ENCODE measurements at places on chromosomes 4 and X.

GRCh38 chrX:108892501-108892900, 156.1 kb upstream of the IRS4 start:
- no peak for DNase-seq

GRCh38 chrX:18174209-18174608, 46.5 kb downstream of the BEND2 start:
- no peak for DNase-seq

DNA sequence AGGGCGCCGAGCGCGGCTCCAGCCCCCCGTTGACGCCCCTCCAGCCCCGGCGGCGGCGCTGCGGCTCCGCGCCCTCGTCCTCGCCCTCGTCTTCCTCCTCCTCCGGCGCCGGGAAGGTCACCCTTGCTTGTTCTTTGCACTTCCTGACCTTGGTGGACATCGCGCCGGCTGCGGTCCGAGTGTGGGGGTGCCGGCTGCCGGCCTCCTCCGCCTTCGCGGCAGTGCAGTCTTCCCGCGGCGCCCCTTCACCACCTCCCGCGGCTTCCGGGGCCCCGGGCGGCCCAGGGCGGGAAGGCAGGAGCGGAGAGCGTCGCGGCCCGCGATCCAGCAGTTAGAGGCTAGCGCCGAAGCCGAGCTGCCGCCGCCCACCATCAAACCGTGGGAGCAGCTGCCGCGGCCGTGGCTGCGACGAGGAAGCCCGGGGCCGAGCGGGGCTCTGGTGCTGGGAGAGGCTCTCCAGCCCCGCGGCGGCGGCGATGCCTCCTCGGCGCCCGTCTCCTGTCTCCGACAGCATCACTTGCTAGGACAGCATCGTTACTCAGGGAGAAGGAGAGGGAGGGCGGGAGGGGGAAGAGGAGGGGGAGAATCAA, at the start of gene TRPC3:
TRPC3 (minus strand) TSS at position 540 of the 590 bp plus-strand sequence; CDS start at position 160, 380 bp downstream.
- peak; percentile 0 for DNase-seq

- no peak for DNase-seq
Measured at GRCh38 chrX:23317799-23318724, 16.6 kb upstream of the PTCHD1 start.

- no peak for DNase-seq
Measured at GRCh38 chrX:45986081-45986480, 559.1 kb downstream of the ZNF674 start.

GRCh38 chrX:39848243-39848642, 249.5 kb downstream of the BCOR start:
- DNase-seq, result no peak

DNA sequence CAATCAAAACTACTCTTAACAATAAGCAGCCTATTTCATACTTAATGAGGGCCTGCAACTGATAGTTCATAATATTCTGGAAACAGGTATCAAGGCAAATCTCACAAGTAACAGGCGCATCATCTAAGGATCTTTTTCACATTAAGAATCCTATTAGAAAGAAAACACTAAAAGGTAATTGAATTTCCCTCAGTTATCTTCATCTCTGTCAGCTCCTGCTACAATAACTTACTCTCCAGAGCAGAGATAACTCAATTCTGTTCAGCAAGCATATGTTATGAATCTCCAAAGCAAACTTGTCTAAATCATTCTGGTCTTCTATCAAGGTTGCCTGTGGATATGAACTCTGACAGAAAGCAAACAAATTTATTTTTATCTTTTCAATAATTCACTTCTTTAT, 126.1 kb downstream of the MAB21L2 start:
- DNase-seq, result no peak

DNA sequence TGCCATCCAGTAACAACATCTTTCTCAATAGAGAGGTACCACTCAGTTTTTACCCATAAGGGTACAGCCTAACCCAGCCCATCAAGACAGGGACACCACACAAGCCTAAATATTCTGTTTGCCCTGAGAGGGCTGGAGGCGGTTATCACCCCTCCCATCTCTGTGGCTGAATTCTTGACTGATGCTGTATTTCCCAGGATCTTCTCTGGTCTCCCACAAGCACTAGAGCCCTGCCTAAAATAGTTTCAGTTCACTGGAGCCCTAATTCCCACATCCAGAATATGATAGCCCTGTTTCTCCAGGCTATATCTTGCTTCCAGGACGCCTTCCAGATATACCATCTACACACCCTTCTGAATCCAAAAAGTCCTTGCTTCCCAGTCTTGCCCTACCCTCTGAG, 91.6 kb upstream of the NMU start:
- DNase-seq, result no peak

DNA sequence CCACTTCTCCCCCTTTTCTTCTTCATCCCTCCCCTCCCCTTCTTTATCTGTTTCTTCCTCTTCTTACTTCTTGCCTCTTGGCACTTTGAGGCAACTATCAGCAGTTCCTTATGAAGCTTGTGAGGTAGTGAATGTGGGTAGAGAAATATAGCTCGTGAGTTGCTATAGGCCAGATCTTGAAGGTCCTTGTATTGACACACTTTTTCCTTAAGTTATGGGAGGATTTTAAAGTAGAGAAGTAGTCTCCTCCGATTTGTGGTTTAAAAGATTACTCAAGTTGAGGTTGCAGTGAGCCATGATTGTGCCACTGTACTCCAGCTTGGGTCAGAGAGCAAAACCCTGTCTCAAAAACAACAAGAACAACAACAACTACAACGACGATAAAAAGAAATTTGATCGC, 3.4 kb upstream of the RRAGB start:
- no peak for DNase-seq

GRCh38 chr4:123215536-123215935, 181.1 kb upstream of the SPRY1 start:
- DNase-seq, result no peak

DNA sequence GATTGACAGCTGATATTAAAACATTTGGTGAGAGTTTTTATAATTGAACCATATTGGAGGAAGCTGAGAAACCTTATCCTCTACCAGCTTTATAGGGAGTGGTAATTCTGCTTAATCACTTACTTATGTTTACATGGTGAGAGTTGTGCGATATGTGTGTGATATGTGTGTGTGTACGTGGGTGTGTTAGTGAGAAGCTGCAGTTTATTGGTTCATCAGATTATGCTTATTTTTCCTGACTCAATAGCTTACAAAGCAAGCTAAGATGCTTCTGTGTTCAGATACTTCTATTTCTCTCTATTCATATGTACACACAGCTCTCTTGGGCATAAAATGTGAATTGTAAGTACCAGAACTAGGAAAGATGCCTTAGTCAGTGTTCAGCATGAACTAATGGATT, 343.7 kb downstream of the GRIA2 start:
- DNase-seq, result no peak

- DNase-seq, result no peak
Measured at GRCh38 chrX:40094041-40094899, 3.5 kb downstream of the BCOR start.

DNA sequence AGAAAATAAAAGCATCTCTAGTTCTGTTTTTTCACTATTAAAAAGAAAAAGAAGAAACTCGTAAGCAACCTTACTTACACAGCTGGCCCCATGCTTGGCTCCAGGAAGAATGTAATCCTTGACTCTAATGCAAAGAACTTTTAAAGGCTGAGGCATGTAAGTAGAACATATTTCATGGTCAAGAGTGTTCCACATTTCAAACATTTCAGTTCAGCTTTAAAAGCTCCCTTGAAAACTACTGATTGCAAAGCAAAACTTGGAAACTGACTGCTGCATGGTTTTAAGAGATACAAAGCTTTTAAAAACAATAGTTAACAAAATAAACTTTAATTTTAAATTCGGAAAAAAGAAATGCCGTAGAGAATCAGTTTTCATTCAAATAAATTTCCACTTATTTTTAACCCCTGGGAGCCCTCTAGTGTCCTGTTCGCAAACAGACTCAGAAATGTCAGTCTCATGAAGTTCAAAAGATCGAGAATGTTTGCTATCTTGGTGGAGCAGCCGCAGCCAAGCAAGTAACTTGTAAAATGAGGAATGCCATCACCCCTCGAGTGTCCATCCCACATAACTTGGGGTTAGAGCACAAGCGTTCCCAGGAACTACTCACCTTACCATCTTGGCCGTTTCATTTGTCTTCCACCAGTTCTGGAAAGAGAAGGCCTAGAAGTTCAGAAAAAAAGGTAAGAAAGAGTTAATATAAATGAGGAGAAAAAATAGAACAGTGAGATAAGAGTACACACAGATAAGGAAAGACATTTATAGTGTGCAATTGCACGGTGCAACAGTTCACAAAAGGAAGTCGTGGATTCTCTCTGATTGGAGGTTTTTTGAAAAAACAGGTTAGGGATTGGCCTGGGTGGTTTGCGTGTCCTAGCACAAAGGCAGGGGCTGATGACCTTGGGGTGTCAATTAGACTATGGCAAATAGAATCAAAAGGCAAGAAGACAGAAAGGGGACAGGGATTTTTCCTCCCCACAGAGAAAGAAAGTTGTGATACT, at the start of gene GASK1B:
GASK1B (minus strand) TSS at position 765 of the 998 bp plus-strand sequence. CDS start 1,650 bp downstream, outside the sequence.
- DNase-seq, result no peak

- DNase-seq, result no peak
Measured at GRCh38 chr4:86554646-86555045, 39.5 kb upstream of the PTPN13 start.

DNA sequence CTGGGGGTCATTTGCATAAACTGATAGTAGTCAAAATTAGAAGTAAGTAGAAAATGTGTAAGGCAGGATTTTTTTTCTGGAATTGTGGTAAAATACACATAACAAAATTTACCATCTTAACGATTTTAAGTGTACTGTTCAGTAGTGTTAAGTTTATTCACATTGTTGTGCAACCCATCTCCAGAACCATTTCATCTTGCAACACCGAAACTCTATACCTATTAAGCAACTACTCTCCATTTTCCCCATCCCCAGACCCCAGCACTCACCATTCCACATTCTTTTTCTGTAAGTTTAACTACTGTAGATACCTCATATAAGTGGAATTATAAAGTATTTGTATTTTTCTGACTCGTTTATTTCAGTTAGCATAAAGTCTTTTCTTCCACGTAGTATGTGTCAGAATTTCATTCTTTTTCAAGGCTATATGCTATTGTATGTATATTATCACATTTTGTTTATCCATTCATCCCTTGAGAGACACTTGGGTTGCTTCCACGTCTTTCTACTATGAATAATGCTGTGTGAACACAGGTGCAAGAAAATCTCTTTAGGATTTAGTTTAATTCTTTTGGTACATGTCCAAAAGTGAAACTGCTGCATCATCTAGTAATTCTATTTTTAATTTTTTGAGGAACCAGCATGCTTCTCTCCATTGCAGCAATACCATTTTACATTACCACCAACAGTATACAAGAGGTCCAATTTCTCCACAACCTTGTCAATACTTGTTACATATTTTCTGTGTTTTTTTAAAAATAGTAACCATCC, 39.1 kb upstream of the NSUN7 start:
- DNase-seq, result no peak

GRCh38 chr4:82500435-82501153, 61.2 kb downstream of the TMEM150C start:
- DNase-seq, result no peak

DNA sequence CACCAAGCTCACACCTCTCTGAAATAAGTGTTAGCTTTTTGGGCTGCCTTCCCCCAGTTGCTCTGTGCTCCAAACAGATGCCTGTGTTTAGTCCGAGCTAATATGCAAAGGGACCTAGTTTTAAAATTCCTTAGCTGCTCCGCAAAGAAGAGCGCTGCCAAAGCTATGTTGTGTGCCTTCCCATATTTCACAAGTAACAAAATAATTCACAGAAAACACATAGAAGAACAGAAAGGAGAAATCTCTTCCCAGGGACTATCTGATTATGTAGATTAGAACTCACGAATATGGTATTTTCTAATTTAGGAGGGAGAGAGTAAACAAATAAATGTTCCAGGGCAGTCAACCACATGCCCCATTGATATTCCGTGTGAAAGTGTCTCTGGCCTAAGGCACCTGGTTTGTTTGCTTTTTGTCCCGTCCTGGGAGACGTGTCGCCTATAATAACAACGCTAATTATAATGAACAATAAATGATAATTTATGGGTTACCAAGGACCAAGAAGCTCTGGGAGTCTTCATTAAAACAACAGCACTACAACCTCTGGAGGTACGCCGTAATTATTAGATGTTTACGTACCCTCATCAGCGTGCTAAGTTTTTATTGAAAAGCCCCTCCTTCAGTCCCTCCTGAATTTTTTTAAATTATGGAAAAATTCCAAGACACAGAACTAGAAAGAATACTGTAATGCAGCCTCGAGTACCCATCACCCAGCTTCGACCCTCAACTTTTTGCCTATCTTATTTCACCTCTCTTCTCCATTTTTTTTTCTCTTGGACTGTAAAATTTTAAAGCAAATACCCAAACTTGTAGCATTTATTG, 1.2 kb upstream of the CCNG2 start:
- DNase-seq, result no peak

GRCh38 chr4:54842226-54842625, 184.5 kb downstream of the KIT start:
- no peak for DNase-seq

DNA sequence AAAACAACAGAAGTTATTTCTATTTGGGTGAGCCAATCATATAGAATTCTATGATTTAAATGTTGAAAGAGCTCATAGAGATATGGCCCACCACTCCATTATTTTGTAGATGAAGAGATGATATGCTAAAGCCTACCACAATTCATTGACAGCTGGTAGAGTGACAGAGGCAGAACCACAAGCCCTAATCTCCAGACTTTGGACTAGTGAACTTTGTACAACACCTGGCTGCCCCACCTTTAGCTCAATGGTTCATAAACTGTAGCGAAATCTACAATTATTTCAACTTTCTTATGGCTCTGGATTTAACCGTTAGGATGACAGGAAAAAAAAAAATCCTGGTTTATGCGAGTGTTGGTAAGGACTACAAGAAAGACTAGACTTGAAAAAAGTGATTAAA, 50.9 kb downstream of the PRKG2 start:
- DNase-seq, result no peak

- no peak for DNase-seq
Measured at GRCh38 chrX:136480383-136480782, 7.4 kb upstream of the BRS3 start.

GRCh38 chr4:83083925-83084475, 30.5 kb downstream of the PLAC8 start:
- DNase-seq, result no peak

- DNase-seq, result no peak
Measured at GRCh38 chrX:95058815-95059214, 1384.8 kb downstream of the FAM133A start.

- DNase-seq, result no peak
Measured at GRCh38 chr4:80610845-80611677, 275.5 kb downstream of the CFAP299 start.

GRCh38 chrX:63186137-63186536, 165.0 kb downstream of the SPIN4 start:
- DNase-seq, result no peak

GRCh38 chr4:95506264-95506663, 42.5 kb downstream of the UNC5C start:
- DNase-seq, result no peak

GRCh38 chr4:43607827-43608461, 715.4 kb downstream of the GRXCR1 start:
- no peak for DNase-seq

GRCh38 chrX:41086627-41086932, 1.3 kb downstream of the USP9X start:
- no peak for DNase-seq
